ENCODE measurements at places on chromosomes 16 and 17.

GRCh38 chr16:89110641-89111040 lies 17.0 kb downstream of the ACSF3 start:
- no peak for DNase-seq

GRCh38 chr17:52982331-52982730 lies 823.8 kb upstream of the CA10 start:
- no peak for DNase-seq

DNA sequence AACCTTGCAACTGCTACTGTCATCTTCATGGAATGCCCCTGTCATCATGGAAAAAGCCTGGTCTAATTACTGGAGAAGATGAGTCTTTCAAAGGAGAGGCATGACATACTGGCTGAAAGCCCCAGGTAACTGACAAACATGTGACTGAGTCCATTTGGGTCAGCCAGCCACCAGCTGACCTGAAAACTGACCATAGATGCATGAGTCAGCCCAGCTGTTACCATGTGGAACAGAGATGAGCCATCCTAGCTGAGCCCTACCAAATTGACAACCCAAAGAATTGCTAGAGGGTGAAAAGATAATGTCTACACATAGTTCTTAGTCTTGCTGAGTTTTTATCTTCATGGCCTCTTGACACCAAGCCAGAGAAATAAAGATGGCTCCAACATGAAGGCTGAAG lies 311.8 kb downstream of the UTP18 start:
- DNase-seq: no peak

GRCh38 chr17:82092628-82092994 lies 5.4 kb downstream of the FASN start:
- no peak for DNase-seq

- no peak for DNase-seq
Observed at GRCh38 chr17:77314601-77315000, 173.8 kb downstream of the SEC14L1 start.

- DNase-seq: no peak
Observed at GRCh38 chr17:30995347-30995746, 24.5 kb downstream of the RNF135 start.

DNA sequence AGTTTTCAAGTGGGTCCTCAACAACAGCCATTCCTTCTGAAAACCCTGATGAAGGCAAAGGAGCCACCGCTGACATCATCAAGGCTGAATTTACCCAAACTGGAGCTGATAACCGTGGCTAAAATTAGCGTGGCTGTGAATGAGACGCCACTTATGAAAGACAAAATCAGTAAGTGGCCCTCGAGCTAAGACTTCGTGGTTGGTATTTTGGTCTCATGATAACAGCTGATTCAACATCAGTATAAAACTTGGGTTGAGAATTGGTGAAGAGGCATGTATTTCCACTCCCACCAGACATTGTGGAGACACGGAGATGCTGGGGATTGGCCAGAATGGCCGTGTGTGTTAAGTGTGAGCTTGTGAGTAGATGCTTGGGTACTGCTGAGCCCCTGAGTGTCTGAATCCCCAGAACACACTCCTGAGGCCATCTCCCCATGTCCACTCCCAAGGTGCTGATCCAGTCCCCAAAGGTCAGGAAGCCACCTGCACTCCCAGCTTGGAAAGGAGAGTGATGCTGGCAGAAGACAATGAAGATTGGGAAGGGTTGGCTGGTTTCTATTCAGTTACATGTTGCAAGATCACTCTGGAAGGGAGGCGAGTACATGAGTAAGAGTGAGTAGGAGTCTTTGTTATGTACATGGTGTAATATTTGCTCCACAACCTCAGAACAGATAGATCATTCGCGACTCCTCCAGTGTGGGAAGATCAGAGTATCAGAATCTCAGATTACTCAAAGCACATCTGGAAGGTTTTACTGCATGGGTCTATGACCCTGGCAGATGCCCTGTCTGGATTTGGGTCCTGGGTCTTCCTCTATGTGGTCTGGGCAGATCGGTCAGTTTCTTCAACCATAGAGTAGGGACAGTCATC lies 207.7 kb downstream of the HS3ST3A1 start:
- DNase-seq: no peak

- DNase-seq: no peak
Observed at GRCh38 chr17:20992416-20992815, 50.4 kb downstream of the USP22 start.

DNA sequence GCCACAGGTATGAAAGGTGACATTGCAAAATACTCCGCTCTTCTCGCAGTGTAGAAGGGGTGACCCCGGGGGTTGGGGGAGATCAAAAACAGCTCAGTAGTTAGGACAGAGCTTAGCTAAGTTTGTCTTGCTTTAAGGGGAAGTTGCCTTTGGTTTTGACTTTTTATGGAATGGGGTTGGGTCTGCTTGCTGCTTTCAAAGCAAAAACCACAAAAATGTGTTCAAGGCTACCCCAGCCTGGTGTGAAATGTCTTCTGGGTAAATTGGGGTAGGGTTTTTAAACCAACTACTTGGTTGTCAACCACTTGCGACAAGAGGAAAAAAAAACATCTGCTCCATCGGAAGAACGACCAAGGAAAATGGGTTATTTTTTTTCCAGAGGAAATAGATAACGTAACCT lies 6.2 kb downstream of the FUS start:
- DNase-seq: no peak

DNA sequence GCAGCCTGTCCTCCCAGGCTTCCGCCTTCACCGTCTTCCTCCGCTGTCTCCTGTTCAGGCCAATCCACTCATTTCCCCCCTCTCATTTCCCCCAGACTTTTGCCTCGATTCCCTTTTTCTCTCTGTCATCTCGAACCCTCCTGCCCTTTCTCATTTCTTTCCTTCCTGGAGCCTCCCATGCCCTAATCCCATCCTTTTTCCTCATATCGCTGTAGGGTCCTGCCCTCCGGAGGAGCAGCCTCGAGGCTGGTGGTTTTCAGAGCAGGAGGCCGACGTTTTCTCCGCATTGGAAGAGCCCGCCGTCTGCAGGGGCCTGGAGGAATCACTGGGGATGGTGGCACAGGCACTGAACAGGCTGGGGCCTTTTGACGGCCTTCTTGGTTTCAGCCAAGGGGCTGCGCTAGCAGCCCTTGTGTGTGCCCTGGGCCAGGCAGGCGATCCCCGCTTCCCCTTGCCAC lies 597 bp downstream of the OVCA2 start:
- DNase-seq: no peak

DNA sequence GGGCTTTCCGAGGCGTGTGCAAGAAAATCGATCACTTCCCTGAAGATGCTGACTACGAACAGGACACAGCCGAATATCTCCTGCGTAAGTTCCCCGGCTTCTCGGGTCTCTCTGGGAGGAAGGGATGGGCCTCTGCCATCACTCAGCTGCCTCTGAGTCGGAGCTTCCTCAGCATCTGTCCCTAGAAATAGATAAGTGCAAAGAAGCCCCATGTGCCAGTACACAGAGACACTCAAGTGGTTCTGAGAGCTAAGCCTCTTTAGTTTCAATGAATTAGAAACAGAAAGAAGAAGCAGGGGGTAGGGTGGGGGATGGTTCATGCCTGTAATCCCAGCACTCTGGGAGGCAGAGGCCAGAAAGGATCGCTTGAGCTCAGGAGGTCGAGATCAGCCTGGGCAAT lies 90.6 kb downstream of the CACNG3 start:
- no peak for DNase-seq

DNA sequence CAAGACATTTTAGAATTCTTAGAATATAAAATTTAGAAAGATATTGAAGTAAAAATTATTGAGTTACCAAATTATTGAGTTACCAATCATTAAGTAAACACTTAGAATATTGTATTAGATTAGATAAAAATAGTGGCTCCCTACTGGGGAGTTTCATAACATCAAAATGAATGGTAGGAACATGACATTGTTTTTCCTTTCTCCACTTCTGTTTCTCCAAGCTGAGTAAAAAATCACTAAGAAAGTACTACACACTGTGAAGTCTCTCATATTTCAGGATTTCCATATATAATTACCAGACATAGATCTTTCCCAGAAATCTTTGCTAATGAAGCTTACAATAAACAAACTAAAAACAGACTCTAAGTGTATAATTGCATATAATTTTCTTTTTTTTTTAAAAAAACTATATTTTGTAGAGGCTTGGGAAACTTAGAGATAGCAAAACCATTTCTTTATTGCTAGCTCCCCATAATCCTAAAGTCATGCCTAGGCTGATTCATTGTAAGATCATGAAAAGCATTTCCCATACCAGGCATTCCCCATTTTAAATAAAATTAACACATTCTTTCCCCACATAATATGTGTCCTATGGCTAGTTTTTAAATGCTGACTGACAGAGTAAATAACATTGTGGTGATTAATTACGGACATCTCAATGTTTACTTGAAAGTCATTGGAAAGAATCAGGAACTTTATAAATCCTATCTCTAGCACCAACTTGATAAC lies 1408.7 kb upstream of the GOT2 start:
- no peak for DNase-seq

- no peak for DNase-seq
Observed at GRCh38 chr16:4328782-4329775, 13.2 kb downstream of the GLIS2 start.

DNA sequence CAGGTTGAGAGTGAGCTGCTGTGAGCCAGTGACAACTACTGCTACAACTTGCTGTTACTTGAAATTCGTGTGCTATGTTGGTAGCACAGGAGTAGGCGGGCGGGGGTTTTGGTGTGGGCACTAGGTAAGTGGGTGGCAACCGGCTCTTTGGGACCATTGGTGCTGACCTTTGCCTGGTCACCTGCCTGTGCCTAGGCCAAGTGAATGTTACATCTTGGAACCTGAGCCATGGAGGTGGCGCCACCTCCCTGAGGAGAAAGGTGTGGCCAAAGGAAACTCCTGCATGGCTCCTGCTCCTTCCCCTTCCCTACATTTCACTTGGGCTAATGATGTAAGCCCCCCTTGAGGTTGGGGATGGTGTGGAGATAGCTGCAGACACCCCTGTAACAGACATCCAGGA lies 25.4 kb upstream of the ARHGAP23 start:
- no peak for DNase-seq

GRCh38 chr16:84559311-84559932 lies 55.0 kb upstream of the MEAK7 start:
- no peak for DNase-seq

DNA sequence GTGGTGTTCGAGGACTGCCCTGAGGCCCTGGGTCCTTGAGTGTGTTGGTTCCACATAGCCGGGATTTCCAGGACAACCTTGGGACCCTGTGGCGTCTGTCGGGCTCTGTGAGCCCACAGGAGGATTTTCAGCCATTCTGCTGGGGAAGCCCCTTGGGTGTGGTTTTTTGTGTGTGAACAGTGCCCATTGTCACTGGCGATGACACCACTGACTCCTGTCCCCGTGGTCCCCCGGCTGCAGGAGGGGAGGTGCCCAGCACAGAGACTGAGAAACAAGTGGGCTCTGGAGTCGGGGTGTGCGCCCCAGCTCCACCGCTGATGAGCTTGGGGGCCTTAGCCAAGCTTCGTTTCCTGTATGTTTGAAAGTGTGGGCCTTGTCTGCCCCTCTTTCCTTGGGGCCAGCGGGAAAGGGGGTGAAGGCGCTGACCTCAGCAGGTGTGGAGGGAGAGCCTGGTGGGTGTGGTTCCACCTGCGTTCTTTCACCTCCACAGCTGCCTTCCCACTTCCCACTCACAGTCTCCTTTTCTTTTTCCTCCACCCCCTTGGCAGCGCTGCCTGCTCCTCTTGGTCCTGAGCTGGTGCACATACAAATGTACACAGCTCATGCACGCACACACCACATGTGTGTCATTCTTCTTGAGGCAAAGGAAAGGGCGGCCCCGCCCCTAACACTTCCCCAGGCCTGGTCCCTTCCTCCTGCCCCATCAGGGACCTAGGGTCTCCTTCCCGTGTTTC lies 16.1 kb downstream of the MGRN1 start:
- no peak for DNase-seq

GRCh38 chr17:78529871-78530670 lies 47.1 kb downstream of the DNAH17 start:
- no peak for DNase-seq

GRCh38 chr16:58018803-58019202 lies 6.8 kb upstream of the MMP15 start:
- DNase-seq: no peak

DNA sequence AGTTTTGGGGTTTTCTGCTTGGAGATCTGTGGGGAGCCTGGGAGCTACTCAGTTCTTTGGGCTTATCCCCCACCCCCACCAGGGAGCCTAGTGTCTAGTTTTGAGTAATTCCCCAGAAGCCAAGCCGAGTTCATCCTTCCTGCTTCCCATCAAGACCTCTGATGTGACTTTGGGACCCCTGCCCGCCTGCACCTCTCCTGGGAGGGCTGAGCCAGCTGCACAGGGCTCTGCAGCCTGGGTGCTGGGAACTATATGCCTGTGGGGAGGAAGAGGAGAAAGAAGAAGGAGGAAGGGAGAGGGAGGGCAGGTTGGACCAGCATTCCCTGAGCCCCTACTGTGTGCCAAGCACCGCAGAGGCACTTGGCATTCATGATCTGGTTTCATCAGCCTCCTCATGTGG lies 178.9 kb downstream of the TMEM132E start:
- no peak for DNase-seq

DNA sequence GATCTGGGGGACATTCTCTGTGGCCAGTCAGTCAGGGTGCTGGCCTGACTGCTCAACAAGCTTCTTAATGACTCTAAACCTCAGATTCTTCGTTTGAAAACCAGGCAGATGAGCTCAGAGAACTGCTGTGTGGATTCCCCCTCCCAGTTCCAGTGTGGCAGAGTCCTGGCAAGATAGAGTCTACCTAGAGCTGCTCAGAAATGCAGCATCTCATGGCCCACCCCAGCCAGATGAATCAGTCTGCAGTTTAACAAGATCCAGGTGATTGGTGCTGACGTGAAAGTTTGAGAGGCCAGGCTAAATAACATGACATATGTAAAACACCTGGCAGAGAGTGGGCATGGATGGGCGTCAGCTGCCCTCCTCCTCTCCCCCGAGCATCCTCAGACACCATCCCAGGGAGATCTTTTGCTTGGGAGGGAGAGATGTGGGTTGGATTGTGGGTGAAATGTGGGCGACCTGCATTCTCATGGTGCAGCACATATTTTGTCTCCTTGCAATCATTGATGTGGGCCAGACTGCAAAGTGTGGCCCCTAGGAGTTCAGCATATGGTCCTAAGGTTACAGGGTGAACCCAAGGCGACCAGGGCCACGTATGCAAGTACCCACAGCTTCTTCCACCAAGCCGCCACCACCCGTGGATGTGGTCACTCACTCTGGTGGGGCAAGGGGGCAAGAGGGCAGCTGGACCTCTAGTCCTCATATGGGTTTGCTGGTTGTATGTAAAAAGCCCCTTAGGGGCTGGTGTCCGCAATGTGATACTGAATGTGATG lies 19.5 kb downstream of the SOCS3 start:
- no peak for DNase-seq

- DNase-seq: no peak
Observed at GRCh38 chr16:4588386-4588785, 26.3 kb downstream of the UBALD1 start.

GRCh38 chr17:28519236-28519635 lies 13.1 kb downstream of the FOXN1 start:
- no peak for DNase-seq

GRCh38 chr16:21183995-21184394 lies 25.5 kb downstream of the LDAF1 start:
- DNase-seq: no peak

GRCh38 chr17:68468788-68469187 lies 11.5 kb upstream of the WIPI1 start:
- DNase-seq: no peak
